ENCODE measurements at places on chromosomes 12 and 14.
A peak's percentile ranks its signal among the peaks of the same experiment; 100 is the strongest.

DNA sequence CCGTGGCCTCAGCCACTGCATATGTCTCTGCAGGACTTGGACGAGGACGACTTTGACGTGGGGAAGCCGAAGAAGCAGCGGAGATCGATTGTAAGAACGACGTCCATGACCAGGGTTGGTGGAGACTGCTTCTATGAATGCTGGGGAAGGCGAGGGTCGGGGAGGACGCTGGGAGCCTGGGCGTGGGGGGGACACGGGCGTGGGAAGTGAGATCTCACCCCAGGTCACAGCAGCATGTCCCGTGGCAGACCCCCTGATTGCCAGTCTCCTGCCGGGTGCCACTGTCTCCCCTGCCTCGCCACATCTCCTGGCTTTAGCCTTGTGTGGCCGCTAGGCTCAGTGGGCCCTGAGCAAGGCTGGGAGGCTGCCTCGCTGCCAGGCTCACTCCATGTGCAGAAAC is 29.9 kb upstream of the TEX22 start:
- no peak for DNase-seq

DNA sequence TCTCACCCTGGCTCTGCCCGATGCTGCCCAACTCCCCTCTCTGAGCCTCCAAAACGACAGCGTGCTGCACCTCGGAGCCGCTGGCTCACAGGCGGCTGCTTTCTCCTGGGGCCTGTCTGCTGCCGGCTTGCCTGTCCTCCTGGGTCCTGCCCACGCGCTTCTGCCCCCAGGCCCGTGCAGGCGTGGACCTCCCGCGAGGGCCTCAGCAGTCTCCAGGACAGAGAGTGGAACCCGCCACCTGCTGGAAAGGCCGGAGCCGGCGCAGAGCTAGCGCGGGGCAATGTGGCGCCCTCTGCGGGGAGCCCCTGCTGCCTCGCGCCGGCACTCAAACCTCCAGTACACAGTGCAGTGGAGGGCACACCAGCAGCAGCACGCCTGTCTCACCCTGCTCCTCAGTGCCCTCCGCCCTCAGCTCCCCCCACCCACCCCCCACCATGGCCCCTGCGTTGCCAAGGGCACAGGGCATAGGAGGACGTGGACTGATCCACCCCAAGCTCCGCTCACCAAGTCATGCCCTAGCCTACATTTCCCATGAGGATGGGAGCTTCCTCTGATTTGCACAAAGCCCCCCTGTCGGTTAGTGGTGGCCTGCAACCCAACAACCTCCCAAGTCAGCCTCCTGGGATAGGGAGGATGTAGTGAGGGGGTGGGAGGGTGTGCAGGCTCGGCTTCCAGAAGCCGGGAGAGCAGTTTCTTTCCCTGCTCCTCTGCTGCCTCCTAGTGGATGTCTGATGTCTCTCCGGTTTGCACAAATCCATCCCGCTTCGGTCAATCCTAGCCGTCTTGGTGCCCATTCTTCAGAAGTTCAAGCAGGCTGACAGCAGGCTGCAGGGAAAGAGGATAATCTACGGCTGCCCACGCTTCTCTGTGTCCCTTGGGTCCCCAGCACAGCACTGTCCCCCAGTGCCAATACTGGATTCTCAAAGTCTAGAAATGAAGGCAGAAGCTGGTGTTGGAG is 25.2 kb downstream of the KRT8 start:
- DNase-seq, result peak; percentile 96

DNA sequence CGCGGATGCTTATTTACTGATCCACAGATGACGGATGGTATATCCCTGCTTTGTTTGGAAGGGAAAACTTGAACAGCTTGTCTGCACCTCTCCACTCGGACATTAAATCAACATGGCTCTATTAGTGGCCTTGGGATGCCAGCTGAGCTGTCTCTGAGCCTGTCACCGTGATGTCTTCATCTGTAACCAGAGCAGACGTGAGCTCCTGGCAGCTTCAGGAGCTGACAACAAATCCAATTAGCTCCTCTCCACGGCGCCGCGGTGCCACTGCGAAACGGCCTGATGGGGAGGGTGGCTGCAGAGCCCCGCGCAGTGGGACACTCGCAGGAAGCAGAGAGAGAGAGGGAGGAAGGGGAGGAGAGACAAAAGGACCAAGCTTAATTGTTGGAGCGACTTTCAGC is 112.3 kb downstream of the PAPOLA start:
- DNase-seq, result peak; percentile 77

GRCh38 chr14:81400202-81400678 is at the start of gene STON2:
Gene STON2 (minus strand): TSS chr14:81400324. CDS start chr14:81398382, 1,942 bp downstream.
- peak; percentile 80 for DNase-seq

GRCh38 chr14:66503532-66503931 is 4.4 kb upstream of the GPHN start:
- no peak for DNase-seq

GRCh38 chr14:74508844-74509428 is 15.4 kb downstream of the ISCA2 start:
- no peak for DNase-seq

DNA sequence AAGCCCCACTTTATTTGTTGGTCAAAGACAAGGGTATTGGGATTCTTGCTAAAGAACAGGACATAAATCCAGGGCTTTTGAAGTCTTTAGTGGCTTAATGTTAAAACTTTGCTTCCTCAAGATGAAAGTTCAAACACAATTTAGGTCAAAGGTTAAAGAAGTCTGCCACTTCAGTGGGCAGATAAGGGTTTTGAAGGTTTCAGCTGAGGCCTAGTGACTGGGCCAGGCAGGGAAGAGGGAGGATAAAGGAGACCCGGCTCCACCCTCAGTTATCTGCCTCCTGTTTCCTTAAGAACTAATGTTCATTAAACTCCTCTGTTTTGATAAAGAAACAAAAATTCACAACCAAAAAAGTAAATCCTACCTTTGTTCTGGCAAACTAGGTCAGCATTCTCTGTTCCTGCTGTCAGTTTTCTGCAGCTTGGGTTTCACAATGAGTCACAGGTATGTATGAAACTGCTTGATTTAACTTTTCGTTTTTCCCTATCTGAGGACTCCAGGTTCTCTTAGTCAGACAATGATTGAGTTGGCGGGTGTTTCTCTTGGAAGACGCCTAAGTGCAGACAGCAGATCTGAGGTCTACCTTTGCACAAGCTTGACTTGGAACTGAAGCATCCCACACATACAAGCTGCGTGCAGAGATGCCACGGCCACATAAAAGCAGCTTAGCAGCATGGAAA is 208.3 kb downstream of the EXOC5 start:
- no peak for DNase-seq

- DNase-seq, result no peak
Observed at GRCh38 chr14:72810201-72810600, 83.7 kb downstream of the DPF3 start.

- no peak for DNase-seq
Observed at GRCh38 chr12:64016521-64016920, 172.0 kb downstream of the SRGAP1 start.

- DNase-seq, result peak; percentile 73
Observed at GRCh38 chr14:105090493-105091053, 25.3 kb upstream of the GPR132 start.

DNA sequence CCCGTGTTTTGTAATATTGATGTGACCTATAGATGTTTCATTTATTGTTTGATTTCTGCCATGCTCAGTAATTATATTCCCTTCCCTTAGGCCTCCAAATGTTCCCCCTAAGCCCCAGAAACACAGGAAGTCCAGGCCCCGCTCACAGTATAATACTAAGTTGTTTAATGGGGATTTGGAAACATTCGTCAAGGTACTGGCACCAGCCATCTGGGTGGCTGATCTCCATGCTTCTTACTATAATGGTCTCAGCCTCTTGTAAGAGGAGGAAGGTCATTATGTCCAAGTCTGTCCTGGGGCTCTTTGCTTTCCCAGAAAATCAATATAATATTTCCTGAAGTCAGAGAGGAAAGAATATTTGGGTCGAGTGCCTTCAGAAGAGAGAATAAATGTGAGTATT is 130.9 kb downstream of the KICS2 start:
- peak; percentile 32 for DNase-seq

- peak; percentile 2 for DNase-seq
Observed at GRCh38 chr14:64649383-64649998, 54.7 kb upstream of the PLEKHG3 start.

DNA sequence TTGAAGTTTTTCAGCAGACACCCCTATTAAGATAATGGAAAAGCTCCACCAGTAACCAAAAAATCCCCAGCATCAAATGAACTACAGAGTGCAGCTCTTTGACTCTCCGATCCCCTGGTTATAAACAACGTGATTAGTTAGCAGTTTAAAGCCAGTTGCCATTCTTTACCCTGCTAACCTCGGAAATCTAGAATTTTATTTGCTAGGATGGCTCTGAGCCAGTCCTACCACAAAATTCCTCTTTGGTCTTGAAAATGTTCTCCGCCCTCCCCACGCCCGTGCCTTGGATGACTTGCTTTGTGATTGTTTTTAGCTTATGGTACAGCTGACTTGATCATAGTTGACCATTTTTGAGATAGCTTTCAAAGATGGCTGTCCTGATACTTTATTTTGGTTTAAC is 1.2 kb downstream of the KLHDC2 start:
- DNase-seq, result no peak

- no peak for DNase-seq
Observed at GRCh38 chr12:76866726-76867125, 12.1 kb downstream of the CSRP2 start.

- DNase-seq, result no peak
Observed at GRCh38 chr12:69083689-69084088, 150.7 kb upstream of the CPM start.

GRCh38 chr14:88706425-88706824 is 86.3 kb downstream of the EML5 start:
- no peak for DNase-seq

GRCh38 chr12:77189901-77190416 is 124.6 kb upstream of the E2F7 start:
- no peak for DNase-seq

GRCh38 chr12:47995981-47996401 is 8.3 kb downstream of the COL2A1 start:
- no peak for DNase-seq

- DNase-seq, result no peak
Observed at GRCh38 chr14:68702135-68702534, 90.7 kb downstream of the ZFP36L1 start.

DNA sequence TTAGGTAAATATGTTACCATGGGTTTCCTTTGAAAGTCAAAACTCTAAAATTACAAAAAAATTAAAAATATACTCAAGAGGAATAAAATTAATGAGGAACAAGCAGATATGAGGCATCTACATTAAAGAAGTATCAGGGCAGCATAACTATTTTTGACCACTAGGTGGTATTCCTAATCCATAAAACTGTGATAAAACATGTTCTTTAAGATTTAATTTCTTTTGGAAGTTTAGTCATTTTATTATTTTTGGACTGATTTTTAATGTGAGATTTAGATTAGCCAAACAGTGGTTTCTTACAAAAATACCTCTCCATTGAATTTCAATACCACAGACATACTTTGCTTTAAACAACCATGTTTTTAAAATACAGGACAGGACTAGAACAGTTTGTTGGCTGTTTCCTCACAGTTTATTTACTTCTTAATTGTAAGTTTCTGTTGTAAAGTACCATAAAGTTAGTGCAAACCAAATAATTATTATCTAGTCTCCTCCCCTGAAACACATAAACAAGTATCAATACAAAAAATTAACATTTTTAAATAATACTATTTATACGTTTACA is 49.8 kb downstream of the NTS start:
- no peak for DNase-seq

GRCh38 chr12:105741786-105742566 is 396.8 kb downstream of the NUAK1 start:
- no peak for DNase-seq

DNA sequence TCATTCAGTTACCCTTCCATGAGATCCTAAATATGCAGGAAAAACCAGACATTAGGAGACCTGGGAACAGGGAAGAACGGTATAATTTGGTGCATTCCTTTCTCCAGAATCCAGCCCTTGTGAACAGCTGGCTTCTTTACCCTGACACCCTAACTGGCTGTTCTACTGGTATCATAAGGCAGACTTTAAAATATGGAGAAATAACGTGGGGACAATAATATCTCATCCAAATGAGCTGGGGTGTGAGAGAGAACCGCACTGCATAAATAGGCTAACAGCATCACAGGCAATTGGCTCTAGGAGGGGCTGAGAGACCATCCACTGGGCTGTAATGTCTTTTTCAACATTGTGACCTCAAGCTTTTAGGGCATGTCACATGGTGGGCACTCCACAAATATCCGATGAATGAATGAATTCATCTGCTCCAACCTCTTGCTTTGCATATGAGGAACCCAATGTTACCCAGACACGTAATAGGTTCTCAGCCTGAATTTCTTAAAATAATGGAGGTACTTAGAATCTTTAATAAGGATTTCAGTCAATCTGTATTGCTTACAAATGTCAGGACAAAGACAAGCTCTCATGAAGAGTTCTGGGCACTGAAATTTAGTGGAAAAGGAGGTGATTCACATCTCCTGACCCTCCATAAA is 157.9 kb downstream of the SAMD4A start:
- DNase-seq, result no peak

DNA sequence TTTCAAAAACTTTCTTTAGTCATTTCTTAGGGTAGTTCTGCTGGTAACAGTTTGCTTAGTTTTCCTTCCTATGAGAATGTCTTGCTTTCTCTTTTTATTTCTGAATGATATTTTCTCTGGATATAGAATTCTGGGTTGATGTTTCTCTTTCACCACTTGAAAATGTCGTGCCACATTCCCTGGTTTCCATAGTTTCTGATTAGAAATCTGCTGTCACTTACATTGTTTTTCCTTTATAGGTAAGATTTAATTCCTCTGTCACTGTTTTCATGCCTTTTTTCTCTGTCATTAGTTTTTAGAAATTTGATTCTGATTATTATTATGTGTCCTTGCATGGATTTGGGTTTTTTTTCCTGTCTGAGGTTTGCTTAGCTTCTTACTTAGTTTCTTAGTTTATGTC is 77.3 kb upstream of the PCNX4 start:
- DNase-seq, result no peak

- no peak for DNase-seq
Observed at GRCh38 chr12:47975036-47975620, 11.7 kb downstream of the TMEM106C start.

GRCh38 chr12:55729819-55730818 is 1.3 kb upstream of the CD63 start:
- DNase-seq, result no peak

All from NCI-H1417 (cell line).